ENCODE measurements at places on chromosomes 16 and 17. TPM values are rescaled to one million over a fixed set of nuclear protein-coding genes. Genes with fewer than 3 reads are reported as not detected.

Gene ERN2
- total RNA-seq: not detected

Gene DRC7
- total RNA-seq: 3.2 TPM

Gene RSPRY1
- 32.2 TPM for total RNA-seq

Gene MRTFB
- 51.0 TPM for total RNA-seq

Gene PRSS8
- total RNA-seq: 64.6 TPM

Gene EVI2A
- total RNA-seq: 10.8 TPM

Gene MFSD11
- total RNA-seq: 22.6 TPM

Gene ASGR1
- 2.1 TPM for total RNA-seq

Gene MAPT
- total RNA-seq: 2.9 TPM

- no peak for DNase-seq
Measured at GRCh38 chr17:49753959-49754391, 10.0 kb downstream of the FAM117A start.

DNA sequence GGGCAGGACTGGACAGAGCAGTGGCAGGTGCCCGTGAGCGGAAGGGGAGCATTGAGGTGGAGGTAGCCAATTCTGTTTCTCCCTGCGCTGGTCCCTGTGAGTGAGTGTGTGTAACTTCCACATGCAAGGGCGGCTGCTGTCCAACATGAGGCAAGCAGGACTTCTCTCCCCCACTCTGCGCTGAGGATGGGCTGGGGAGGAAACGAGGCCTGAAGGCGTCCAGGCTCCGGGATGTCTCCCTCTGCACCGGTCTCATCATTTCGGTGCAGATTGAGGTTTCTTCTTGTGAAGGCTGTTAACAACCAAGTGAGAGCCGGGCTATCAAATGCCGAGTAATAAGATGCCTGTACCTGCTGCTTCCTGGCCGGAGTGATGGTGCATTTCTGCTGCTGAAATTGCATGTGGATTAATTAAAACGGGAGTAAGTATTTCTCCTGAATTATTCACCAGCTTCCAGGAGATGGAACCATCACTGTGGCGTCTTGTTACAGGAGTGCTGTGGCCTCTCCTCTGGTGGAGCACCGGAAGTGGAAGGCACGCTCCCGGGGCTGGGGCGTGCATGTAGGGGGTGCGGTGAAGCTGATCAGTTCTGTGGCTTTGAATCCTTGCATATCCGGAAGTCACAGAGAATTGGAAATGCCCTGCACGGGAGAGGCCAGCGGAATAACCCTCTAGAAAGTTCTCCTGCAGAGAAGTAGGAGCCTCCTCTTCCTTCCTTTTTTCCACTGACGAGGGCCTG lies 41.7 kb upstream of the MGAT5B start:
- DNase-seq: peak; percentile 62

DNA sequence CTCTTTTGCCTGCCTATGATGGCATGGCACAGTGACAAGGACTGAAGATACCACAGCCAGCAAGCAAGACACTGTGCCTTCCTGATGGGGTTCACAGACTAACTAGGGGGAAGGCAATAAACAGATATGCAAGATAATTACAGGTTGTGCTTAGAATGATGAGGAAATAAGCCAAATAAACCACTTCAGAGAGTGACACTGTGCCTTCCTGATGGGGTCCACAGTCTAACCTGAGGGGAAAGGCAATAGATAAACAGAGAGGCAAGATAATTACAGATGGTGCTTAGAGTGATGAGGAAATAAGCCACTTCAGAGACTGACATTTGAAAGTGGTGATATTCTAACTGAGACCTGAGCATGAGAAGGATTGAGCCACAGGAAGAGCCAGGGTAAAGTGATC lies 84.2 kb downstream of the HS3ST2 start:
- DNase-seq: no peak

DNA sequence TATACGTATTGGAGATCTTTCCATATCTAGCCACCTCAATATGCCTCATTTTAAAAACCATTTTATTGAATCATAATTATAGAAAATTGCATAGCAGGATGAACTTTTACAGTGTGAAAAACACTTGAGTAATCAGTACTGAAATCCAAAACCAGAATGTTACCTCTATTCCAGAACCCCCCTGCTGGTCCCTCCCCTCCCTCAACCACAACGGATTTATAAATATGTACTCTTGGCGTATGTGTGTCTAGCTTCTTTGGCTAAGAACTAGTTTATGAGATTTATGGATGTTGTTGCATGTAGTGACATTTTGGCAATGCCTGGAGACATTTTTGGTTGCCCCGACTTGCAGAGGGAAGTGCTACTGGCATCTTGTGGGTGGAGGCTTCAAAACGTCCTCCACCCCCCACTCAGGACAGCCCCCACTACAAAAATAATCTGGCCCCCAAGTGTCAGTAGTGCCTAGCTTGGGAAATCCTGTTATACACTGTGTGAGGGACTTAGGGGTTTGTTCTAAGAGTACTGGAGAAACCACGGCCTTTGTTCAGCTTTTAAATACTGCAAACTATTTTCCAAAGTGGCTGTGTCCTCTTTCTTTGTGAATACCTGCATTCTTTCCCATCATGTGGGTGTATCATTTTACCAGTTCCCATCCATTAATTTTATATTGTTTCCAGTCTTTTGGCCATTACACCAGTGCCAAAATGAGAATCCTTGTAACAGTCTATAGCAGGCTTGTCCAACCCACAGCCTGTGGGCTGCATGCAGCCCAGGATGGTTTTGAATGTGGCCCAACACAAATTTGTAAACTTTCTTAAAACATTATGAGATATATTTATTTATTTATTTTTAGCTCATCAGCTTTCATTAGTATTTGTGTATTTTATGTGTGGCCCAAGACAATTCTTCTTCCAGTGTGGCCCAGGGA lies 23.7 kb downstream of the ITPRIPL2 start:
- DNase-seq: no peak

DNA sequence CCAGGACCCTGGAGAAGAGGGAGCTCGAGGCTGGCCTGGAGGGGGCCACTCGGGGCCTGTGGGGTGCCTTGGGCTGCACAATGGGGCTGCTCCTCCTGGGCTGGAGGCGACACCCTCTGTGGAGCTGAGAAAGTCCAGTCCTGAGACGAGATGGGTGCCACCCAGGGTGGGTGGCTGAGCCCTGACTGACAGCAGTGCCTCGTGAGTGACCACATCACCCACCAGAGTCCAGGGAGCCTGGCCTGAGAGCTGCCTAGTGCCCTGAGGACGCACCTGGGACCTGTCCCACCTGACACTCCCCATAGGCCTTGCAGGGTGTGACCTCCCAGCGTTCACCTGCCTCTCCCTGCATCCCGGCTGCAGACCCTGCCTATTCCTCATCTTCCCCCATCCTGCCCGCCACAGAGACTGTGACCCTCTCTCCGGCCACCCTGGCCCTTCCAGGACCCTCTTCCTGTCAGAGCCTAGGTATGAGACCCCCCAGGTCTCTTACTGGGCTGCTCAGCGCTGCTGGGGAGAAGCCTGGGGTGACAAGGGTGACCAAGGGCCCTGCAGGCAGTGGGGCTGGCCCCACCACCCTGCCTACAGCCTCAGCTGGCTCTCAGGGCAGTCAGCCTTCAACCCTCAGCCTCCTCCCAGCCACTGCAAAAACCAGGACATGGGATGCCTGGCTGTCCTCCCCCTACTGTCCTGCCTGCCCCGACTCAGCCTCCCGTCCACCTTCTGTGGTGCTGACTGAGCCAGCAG lies 41.2 kb downstream of the TNFRSF13B start:
- DNase-seq: no peak

DNA sequence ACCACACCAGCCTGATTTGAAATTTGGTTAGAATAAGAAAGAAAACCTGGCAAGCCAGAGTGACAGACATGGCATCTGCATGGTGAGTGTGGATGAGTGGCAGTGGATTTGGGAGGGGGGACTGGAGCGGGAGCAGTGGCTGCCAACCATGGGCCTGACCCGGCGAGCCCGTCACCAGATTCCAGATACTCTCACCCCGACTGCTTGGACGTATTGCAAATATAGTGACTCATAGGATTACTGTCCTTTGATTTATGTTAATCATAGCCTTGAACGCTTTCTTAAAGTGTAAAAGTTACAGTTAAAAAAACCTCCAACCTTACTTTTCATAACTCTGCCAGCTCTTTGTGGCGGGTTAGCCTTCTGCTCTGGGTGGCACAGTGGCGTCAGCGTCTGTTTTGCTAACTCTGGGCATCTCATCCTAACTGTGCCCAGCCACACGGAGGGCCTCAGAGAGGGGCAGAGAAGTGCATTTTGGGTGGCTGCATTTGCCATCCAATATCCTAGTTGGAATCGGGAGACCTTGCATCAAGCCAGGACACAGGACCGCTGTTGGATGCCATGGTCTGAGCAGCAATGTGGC lies 26.8 kb upstream of the FOXK2 start:
- no peak for DNase-seq

DNA sequence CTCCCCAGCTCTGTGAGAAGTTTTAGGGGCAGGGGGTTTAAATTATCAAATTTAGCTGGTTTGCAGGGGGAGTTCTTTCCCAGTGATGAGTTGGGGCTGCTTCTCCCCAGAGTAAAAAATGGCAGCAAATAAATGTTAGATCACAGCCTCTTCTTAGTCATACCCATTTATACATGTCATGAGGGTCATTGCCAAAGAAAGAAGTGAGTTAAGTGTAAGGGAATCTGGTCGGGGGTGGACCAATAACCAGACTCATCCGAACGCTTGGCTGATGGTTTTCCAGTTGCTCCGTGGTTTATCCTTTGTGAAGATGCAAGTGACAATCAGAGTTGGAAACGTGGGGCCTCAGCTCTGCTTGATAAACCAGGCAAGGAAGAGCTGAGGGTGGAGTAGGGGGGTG lies 87.1 kb downstream of the PLXDC1 start:
- no peak for DNase-seq

- DNase-seq: no peak
Measured at GRCh38 chr17:68562736-68563135, 38.4 kb downstream of the FAM20A start.

- DNase-seq: no peak
Measured at GRCh38 chr16:49382916-49383315, 9.3 kb downstream of the C16orf78 start.

GRCh38 chr16:53922067-53922806 lies 218.3 kb downstream of the FTO start:
- DNase-seq: no peak

- DNase-seq: no peak
Measured at GRCh38 chr16:8776129-8776584, 21.3 kb downstream of the TMEM186 start.

- DNase-seq: peak; percentile 48
Measured at GRCh38 chr16:88534638-88535190, 35.5 kb upstream of the ZC3H18 start.

- peak; percentile 57 for DNase-seq
Measured at GRCh38 chr16:81600275-81600674, 155.7 kb downstream of the CMIP start.

DNA sequence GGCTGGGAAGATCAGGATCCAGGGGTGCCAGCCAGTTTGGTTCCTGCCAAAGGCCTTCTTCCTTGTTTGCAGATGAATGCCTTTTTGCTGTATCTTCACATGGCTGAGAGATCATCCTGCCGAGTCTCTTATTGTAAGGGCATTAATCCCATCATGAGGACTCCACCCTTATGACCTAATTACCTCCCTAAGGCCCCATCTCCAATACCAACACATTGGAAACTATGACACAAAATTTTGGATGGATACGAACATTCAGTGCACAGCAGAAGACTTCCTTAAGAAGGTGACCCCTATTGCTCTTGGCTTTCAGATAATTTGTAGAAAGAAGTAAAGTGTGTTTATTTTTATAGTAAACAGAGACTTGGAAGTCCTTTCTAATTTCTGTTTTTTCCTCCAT lies 1164.7 kb upstream of the CDH8 start:
- DNase-seq: no peak

DNA sequence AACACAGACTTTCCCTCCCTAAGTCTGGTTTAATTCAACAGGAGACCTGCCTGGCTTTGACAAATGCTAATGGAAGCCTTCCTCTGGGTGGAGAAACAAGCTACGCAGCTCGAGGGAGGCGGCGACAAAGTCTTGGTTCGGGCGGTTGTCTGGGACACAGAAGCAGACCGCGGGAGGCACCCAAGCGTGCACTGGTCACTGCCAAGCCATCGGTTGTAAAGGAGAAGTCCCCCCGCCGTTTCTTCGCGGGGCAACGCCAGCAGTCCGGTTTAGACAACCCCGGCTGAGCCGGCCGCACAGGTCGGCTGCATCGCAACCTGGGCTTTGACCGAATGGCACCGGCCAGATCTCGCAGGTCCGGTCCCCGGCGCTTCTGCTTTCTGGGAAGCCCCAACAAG lies 586 bp downstream of the GLYR1 start:
- peak; percentile 71 for DNase-seq

DNA sequence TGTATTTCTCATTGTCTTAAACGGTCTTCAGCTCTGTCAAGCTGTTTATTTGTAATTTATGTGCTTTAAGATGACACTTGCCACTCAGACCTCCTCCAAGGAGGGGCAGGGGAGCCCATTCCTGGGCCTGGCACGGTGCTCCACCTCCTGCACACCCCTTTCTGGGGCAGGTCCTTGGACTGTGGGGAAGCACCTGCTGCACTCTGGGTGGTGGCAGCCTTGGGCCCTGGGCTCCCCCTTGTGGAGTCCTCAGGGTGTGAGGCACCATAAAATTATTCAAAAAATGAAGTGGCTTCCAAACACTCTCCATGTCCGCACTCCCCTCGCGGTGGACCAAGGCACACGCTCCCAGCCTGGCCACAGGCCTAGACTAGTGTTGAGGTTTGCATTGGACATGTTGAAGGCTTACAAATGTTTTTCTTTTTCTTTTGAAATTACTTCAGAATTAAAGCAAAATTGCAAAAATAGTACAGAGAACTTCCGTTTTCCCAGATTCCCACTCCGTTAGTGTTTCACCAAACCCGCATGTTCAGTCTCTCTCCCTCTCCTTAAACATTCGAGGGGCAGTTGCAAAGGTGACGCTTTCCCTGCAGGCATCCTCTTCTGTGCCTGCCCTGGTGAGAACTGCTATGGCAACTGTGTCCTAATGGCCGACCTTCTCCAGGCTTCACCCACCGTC lies 32.4 kb downstream of the FOXK2 start:
- peak; percentile 64 for DNase-seq

- peak; percentile 90 for DNase-seq
Measured at GRCh38 chr17:66351033-66351432, 48.6 kb downstream of the PRKCA start.

DNA sequence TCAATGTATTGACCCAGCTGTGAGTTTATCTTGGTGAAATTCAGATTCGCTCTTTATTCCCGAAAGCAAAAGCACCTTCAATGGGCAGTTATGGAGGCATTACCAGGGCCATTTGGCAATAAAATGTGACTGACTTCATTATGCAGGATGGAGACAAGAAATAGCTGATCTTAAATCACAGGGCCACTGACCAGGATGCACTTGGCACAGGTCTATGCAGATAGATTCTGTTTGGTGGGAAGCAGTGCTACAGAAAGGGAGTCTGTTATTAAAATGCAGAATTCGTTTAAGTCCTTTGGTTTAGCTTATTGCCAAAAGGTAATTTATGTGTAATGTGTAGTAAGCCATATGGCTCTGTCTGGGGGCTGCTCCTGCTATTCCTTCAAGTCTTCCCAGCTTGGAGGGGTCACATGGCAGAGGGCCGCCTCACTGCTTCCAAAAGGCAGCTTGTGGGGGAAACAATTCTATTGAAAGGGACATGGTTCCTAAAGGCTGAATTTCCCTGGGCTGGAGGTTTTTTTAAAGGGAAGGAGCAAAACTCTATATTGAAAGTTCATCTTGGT lies 239.8 kb downstream of the HS3ST4 start:
- no peak for DNase-seq

GRCh38 chr17:29698019-29698777 lies 75.5 kb upstream of the CORO6 start:
- no peak for DNase-seq

All from kidney (tissue), 22 donors.